ENCODE measurements at places on chromosomes 5 and 9. TPM values are rescaled to one million over a fixed set of nuclear protein-coding genes. Genes with fewer than 3 reads are reported as not detected.

DNA sequence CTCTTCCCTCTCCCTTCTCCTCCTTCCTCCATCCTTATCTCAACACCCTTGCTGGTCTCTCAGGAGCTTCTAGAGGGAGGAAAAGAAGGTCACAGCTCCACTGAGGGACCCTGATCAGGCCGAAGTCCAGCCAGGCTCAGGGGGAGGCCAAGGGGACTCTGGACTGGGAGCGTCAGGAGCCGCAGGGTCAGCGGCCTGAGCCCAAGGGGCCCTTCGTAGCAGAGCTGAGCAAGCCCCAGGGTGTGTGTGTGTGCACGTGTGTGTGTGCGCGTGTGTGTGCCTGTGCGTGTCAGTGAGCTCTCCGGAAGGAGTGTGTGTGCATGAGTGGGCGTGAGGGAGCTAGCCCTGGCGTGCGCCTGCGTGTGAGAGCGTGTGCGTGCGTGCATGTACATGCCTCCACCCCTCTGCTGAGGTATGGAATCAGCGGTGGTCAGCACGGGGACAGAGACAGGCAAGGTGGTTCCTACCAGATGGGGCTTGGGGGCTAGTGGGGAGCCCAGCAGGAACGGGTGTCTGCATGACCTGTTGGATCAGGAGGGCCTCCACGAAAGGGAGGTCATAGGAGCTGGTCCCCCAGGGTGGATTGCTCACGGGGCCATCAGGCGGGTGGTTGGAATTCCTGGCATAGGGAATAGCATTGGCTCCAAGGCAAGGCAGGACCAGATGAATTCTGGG, 10.0 kb upstream of the AGPAT2 start:
- DNase-seq = no peak

DNA sequence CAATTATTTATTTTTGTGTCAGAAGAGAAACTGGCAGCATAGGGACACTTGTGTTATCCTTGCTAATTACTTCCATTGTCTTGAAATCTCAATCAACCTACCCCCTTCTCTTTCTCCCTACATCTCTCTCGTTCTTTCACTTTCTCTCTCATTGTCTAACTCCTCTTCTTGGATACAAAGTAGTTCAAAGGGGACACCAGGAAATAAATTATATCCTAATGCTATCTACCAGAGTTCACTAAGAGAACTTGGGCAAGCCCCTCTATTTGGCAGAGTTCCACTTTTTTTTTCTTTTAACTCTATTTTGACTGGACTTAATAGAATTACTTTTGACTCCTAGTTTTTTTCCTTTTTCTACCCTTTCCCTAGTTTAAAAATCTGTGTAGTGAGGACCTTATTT, 102.2 kb downstream of the MEF2C start:
- DNase-seq = no peak

GRCh38 chr5:10276691-10277090, 26.6 kb downstream of the CCT5 start:
- DNase-seq = no peak

GRCh38 chr9:892123-892522, 50.6 kb downstream of the DMRT1 start:
- DNase-seq = no peak

GRCh38 chr5:9173281-9174048, 372.4 kb downstream of the SEMA5A start:
- no peak for DNase-seq

GRCh38 chr9:83430681-83431080, 107.5 kb downstream of the FRMD3 start:
- DNase-seq = no peak

DNA sequence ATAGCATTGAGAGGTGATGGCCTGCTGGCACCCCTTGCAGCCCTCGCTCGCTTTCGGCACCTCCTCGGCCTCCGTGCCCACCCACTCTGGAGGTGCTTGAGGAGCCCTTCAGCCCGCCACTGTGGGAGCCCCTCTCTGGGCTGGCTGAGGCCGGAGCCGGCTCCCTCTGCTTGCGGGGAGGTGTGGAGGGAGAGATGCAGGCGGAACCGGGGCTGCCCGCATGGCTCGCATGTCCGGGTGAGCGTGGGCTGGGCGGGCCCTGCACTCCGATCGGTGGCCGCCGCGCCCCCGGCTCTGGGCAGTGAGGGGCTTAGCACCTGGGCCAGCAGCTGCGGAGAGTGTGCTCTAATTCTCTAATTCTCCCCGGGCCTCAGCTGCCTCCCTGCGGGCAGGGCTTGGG, 101.1 kb downstream of the KIF4B start:
- DNase-seq = no peak

DNA sequence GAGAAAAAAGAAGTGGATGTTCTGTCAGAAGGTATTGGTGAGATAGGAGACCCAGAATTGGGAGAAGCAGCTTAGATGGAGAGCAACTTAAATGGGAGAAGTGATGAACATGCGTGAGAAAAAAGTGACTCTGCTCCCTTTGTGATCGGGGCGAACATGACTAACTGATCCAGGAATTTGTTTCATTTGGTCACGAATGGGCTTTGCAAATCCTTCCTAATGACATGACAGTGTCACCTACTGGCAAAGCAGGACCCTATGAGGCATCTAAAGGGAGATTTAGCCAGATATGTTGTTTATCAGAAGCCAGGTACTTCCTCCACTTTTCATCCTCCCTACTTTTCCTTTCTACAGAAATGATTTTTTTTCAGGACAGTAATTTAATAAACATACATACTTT, 787.4 kb upstream of the RGMB start:
- DNase-seq = no peak

- DNase-seq = peak; percentile 6
Observed at GRCh38 chr5:176912115-176912514, 13.0 kb upstream of the HK3 start.

NTRK2 gene
- not detected for polyA plus RNA-seq

DNA sequence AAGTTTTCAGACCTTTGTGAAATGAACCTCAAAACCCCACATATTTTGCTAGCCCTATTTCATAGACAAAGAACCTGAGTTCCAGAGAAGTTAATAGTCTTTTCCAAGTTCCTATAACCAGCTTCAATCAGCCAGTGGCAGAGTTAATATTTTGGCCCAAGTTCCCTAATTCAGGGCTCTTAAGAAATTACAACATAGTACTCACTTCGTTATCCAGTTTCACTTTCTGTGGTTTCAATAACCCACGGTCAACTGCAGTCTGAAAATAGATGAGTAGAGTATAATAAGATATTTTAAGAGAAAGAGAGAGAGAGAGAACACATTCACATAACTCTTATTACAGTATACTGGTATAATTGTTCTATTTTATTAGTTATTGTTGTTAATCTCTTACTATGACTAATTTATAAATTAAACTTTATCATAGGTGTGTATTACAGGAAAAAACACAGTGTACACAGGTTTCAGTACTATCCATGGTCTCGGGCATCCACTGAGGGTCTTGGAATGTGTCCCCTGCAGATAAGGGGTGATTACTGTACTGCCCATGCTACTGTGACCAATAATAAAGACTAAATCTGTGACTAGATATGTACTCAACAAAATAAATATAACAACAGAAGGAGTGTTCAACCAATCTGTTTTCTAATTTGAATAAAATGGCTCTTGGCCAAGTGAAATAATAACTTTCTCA, 9.3 kb upstream of the MYOT start:
- DNase-seq = no peak

RAB14 gene
- polyA plus RNA-seq = 36.1 TPM

DNA sequence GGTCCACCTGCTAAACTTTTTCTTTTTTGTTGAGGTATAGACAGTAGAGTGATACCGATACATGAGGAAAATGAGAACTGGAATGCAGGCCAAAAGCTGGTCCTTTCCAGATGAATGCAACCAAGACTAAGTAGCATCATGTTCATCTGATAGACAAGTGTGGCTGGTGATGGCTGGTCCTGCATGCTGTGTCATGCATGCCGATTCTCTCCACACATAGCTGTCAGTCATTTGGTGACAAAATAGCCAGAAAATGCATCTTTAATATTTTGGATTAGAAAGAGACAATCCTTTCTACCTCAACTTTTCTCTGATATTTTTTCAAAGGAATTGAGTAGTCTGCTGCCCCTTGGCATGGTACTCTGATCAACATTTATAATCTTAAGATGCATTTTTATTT, 49.9 kb downstream of the ZSWIM6 start:
- no peak for DNase-seq

SHOC1 gene
- 0.07 TPM for polyA plus RNA-seq

DNA sequence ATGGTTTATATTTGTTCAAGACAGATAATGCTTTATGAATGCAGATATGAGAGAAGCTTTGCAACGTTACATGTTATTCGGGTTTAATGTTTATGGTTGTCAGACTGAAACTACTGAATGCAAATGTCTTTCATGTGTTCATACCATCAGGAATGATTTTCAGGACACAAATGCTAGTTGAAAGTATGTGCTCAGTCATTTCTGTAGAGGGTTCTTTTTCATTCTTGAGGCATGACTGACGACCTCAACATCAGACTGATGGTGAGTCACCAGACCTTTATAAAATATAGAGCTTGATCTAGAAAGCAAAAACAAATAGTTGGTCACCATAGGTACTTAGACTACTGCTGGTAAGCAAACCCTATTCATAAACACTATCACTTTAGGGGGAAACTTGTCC, 287.3 kb upstream of the NUDT12 start:
- peak; percentile 59 for DNase-seq

- no peak for DNase-seq
Observed at GRCh38 chr5:149823375-149823774, 93.3 kb downstream of the PPARGC1B start.

- DNase-seq = no peak
Observed at GRCh38 chr9:134328341-134328840, 2.1 kb downstream of the RXRA start.

STING1 gene
- 66.9 TPM for polyA plus RNA-seq

DNA sequence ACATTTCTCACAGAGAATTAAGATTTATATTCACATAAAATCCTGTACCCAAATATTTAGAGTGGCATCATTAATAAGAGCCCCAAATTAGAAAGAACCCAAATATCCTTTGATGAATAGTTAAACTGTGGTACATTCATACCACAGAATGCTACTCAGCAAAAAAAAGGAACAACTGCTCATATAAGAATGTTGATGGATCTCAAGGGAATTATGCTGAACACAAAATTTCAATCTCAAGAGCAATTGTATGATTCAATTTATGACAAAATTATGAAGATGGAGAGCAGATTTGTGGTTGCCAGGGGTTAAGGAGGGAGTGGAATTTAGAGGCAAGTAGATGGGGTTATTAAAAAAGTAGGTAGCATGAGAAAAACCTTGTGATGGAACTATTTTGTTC, 4.5 kb upstream of the PAIP1 start:
- no peak for DNase-seq

- DNase-seq = no peak
Observed at GRCh38 chr9:137021979-137022661, 5.9 kb downstream of the ABCA2 start.

- no peak for DNase-seq
Observed at GRCh38 chr5:66171349-66172344, 27.5 kb downstream of the SREK1 start.

CATSPER3 gene
- 0.22 TPM for polyA plus RNA-seq

- DNase-seq = no peak
Observed at GRCh38 chr5:180791611-180792213, 10.9 kb downstream of the MGAT1 start.

ELP1 gene
- 30.0 TPM for polyA plus RNA-seq

ICE1 gene
- 17.8 TPM for polyA plus RNA-seq

SLC6A18 gene
- polyA plus RNA-seq = not detected

GRCh38 chr9:114559830-114560513, 27.6 kb upstream of the ATP6V1G1 start:
- no peak for DNase-seq

ADAMTS12 gene
- 47.6 TPM for polyA plus RNA-seq

FBN2 gene
- 46.5 TPM for polyA plus RNA-seq

DNA sequence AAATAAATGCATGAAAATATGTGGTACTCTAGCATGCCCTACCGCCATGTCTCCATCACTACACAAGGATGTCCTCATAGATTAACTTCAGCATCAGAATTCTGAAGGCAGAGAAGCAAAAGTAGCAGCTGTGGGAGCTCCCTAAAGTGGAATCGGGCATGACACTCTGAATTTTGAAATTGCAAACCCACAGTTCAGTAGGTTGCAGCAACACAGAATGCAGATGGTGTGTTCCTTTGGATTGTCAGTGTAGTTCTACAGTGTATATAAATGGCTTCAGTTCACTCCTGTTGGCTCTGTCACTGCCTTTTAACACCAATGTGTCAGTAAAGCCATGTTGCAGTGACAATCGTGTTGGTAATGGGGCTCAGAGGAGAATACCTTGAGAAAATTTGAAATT, 973.6 kb upstream of the WWC1 start:
- DNase-seq = no peak

GRCh38 chr9:119559056-119559455, 189.8 kb upstream of the BRINP1 start:
- no peak for DNase-seq

DNA sequence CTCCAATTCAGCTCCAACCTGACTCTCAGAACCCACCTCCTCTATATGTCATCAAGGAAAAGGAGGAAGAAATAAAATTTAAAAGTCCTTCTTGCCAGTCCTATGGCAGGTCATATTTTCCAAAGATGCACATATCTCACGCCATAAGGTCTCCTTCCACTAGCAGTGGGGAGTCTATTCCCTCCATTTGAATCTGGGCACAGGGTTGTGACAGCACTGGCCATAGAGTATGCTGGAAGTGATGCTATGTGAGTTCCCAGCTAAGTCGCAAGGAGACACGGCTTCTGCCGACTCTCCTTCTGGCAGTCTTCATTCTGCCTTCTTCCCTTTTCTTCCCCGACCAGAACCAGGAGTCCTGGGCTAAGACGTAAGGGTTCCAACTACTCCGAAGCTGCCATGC, 883.9 kb upstream of the DMAC1 start:
- no peak for DNase-seq

DNA sequence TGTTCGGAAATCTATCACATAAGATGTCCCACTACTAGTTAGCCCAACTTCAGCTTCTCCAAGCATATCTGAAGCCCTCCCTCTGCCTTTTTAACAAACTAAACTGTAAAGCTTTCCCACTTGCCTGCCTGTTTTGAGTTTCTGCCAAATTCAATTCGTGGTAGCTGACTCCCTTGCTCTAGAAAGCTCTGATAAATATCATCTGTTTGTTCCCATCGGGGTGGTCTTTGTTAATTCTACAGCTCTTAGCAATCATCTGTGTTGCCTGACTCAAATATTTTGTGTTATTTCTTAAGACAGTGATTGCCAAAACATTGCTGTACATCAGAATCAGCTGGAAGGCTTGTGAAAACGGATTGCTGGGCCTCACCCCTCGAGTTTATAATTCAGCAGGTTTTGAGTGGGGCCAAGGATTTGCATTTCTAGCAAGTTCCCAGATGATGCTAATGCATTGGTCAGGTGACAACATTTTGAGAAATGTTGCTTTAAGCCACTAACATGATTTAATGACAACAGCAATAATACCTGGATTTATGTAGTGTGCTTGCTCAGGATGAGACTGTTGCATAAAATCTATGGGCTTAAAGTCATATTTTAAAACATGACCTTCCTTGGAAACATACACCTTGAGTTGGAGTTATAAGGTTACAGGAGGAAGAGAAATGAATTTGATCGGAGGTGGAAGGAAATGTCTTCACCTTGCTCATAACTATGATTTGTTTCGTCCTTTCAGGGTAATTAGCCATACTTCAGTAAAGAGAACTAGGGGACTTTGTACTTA, 631.9 kb downstream of the PSAT1 start:
- no peak for DNase-seq

Measured in AG04450 (cell line).